ENCODE measurements at places on chromosomes 7 and 10.

DNA sequence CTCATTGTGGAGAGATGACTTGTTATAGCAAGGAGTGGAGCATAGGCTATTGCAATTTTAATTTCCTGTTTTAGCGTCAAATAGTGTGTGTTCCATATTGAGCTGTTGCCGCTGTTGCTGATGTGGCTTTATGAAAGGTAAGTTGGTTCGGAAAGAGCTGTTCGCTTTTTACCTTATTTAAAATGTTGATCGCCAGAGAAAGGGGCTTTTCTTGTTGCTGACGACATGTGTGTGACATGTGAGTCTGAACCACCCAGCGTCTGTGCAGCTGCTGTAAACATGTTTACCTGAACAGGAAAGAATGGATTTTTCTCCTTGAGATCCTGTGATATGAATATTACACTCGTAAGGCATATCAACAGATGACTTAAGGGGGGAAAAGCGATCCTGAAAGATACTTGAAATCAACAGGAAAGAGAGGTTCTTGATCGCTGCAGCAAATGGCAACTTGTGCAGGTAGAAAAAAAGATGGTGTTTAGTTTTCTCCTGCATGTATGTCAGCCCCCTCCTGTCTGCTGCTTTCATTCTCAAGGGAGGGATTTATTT lies 2.5 kb downstream of the ZEB1 start:
- DNase-seq, result no peak

- DNase-seq, result no peak
Observed at GRCh38 chr7:135924302-135924701, 52.9 kb downstream of the MTPN start.

GRCh38 chr10:132146941-132147915 lies 39.5 kb upstream of the DPYSL4 start:
- DNase-seq, result no peak

GRCh38 chr10:126029999-126030398 lies 133.6 kb downstream of the FANK1 start:
- no peak for DNase-seq

GRCh38 chr10:42990016-42990720 lies 86.7 kb upstream of the RET start:
- no peak for DNase-seq

GRCh38 chr10:99926925-99927720 lies 82.6 kb downstream of the DNMBP start:
- DNase-seq, result no peak

GRCh38 chr7:89826557-89826956 lies 327.7 kb upstream of the STEAP1 start:
- DNase-seq, result no peak
